NCI-H187 treated with DMSO at 0.1 percent for 48 hours (cell line): ENCODE measurements at places on chromosomes 3 and 15.

DNA sequence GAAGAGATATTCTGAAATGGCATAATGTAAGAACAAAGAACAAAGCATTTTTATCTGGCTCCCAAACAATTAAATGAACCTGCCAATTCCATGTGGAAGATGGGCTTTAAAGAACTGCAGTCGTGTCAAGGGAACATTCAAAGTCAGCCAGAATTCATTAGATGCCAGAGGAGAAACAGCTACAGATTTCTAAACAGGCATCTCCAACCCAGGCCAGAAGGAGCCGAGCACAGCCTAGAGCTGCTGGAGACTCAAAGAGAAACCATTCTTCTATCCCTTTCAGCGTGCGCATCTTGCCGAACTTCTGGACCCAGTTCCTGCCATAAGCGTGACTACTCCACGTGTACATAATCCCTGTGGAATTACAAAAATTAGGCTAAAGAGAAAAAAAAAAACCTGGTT lies 60.4 kb downstream of the MB21D2 start:
- no peak for DNase-seq

- DNase-seq: no peak
Observed at GRCh38 chr3:46022909-46023785, 4.1 kb downstream of the XCR1 start.

DNA sequence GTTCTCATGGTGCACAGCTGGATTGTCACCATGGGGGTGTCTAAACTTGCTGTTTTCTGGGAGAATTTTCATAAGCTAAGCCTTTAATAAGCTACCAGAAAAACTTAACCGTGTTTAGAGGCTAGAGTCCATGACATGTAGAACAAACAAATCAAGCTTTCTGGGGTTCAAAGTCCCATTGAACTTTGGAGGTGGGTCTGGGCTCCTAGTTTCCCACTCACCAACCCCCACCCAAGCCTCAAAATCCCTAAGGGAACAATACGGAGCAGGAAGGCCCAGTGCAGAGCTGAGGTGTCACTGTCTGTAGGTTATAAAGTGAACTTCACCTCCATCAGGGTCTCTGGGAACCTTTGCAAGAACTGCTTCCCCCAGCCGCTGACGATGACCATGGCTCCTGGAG lies 25.5 kb downstream of the RTP1 start:
- no peak for DNase-seq

GRCh38 chr3:57169108-57169507 lies 4.0 kb upstream of the IL17RD start:
- no peak for DNase-seq

DNA sequence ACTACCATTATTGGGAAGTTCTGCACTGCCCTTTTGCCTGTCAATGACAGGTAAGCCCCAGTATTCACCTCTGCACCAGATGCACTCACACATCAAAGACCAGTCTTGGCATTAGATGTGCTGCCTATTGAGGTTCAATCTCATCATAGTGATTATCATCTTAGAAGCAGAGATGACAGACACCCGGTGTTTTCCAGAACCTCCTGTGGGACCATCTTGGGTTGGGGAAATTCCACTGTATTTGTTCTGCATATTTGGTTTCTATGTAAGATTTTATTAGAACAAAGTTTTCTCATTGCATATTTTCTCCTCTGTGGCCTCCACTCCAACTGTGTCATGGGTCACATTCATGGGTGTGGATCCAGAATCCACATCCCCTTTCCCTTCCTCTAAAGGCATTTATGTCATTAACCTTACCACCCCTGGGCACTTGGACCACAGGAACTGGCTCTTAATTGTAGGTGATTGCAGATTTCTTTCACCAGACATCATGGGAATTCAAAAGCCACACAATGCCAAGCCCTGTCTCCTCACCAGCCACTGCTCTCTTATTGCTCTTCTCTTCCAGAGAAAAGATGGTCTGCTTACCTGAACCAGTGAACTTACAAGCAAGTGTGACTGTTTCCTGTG lies 31.2 kb downstream of the PLA1A start:
- no peak for DNase-seq

DNA sequence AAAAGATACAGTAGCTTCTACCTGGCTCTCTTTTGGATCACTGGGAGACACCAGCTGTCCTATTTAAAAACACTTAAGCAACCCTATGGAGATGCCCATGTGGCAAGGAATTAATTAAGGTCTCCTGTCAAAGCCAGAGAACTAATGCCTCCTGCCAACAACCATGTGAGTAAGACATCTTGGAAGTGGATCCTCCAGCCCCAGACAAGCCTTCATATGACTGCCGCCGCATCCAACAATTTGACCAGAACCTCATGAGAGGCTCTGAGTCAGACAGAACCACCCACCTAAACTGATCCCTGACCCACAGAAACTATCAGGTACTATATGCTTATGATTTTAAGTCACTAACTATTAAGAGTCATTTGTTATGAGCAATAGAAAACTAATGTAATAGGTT lies 22.3 kb downstream of the IFT80 start:
- DNase-seq: no peak

DNA sequence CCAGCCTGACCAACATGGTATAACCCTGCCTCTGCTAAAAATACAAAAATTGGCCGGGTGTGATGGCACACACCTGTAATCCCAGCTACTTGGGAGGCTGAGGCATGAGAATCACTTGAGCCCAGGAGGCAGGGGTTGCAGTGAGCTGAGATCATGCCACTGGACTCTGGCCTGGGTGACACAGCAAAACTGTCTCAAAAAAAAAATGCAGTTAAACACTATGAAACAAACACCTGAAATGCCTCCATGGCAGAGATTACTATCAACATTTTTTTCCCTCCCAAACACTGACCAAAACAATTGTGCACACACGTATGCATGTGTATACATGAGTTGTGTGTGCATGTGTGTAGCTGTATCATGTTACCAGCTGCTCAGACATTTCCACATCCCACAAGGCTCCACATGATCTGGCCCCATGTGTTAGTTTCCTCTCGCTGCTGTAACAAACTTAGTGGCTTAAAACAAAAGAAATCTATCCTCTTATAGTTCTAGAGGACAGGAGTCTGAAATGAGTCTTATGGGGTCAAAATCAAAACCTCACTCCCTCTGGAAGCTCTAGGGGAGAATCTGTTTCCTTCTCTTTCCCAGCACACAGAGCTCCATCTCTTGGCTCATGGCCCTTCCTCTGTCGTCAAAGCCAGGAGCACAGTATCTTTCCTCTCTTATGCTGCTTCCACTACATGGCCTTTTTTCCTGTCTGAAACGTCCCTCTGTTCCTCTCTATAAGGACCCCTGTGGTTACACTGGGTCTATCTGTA lies 34.5 kb downstream of the SLC41A3 start:
- DNase-seq: no peak

DNA sequence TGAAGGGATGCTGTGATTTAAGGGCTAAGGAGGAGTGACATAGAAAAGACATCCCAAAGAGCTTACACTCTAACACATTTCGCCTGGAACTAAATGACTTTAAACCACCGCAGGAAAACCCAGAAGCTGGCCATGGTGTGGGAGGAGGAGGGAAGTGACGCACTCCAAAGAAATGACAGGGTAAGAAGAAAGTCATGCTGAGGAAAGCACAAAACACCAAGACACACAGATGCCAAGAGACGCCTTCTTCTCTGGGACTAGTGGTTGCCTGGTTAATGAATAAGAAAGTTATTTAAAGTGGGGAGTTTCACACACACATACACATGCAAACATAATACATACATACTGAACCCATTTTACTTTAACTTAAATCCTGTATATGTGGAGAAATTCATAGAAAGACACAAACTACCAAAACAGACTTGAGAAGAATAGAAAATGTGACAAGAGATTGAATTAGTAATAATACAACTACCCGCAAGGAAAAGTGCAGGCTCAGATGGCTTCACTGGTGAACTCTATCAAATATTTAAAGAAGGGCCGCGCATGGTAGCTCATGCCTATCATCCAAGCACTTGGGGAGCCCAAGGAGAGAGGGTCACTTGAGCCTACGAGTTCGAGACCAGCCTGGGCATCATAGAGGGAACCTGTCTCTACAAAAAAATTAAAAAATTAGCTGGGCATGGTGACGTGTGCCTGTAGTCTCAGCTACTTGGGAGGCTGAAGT lies 125.5 kb downstream of the NSMCE3 start:
- DNase-seq: no peak

DNA sequence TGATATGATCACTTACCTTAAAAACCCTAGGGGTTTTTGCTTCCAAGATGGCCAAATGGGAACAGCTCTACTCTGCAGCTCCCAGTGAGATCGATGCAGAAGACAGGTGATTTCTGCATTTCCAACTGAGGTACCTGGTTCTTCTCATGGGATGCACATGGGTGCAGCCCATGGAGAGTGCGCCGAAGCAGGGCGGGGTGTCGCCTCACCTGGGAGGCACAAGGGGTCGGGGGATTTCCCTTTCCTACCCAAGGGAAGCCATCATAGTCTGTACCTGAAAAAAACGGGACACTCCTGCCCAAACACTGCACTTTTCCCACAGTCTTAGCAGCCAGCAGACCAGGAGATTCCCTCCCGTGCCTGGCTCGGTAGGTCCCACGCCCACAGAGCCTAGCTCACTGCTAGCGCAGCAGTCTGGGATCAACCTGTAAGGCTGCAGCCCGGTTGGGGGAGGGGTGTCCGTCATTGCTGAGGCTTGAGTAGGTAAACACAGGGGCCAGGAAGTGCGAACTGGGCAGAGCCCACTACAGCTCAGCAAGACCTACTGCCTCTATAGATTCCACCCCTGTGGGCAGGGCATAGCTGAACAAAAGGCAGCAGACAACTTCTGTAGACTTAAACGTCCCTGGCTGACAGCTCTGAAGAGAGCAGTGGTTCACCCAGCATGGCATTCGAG lies 78.6 kb downstream of the CTNNB1 start:
- DNase-seq: no peak

DNA sequence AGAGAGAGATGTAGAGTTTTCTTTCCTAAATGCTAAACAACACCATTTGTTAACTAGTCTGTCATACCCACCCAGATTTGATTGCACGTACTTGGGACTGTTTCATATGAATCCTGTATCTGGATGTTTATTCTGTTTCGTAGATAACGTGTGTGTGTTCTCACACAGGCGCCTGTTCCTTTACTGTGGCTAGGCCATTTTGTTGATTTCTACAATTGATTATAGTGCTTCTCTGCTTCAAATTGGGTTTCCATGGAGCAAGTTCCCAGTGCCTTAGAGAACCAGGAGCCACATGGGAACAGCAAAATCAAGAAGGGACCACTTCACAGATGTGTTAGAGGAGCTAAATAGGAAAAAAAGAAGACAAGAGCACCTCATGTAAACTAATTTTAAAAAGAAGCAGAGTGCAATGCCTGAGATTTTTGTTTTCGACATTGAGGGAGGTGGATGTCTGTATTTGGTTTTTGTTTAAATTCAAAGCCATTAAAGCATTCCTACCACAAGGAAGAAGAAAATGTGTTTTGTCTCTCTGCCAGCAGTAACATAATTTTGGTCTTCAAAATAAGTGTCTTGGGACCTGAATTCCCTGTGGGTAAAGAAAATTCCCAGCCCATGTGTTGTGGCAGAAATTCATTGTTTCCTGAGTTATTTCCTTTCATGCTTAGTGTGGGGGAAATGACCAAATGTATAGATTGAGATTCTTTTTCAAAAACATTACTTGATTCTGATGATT lies 424.0 kb upstream of the C2CD4B start:
- DNase-seq: no peak

GRCh38 chr3:54533856-54534255 lies 394.0 kb downstream of the LRTM1 start:
- no peak for DNase-seq

- DNase-seq: no peak
Observed at GRCh38 chr3:177375316-177375715, 178.0 kb upstream of the TBL1XR1 start.

- no peak for DNase-seq
Observed at GRCh38 chr3:115617591-115617990, 5.7 kb upstream of the GAP43 start.

DNA sequence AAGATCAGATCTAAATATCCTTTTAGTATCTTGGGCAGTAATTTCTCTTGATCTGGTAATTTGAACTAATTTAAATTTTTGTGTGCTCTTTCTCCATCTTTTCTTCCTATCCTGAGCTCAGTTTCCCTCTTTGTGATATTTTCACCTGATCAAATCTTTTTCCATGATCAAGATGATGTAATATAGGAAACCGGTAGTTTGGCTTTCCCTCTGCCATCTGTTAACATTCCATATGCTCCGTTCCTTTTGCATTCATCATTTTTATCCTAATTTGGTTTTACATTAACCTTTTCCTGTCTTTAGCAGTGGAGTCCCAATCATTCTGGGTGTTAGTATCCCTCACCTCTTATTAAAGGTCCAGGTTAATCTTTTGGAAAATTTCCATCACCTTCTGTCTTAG lies 5.9 kb upstream of the ABHD6 start:
- no peak for DNase-seq

- DNase-seq: no peak
Observed at GRCh38 chr15:71400294-71400693, 285.0 kb downstream of the THSD4 start.

DNA sequence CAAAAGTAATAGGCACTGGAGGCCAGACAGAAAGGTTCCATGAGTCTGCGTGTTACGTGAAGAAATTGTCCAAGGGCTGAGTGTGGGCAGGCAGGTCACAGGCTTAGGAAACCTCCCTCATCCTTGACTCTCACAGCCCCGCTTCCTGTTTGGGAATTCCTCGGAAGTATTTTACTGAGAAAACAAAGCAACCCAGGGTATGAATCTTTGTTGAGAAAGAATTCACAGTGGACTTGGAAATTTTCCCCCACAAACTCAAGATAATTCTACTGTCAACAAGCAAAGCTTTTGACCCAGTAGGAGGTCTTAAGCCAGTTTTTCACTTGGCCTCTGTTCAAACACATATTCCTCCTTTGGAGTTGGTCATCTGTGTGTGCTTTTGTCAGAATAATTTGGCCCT lies 377.1 kb upstream of the TPM1 start:
- no peak for DNase-seq
